ENCODE measurements at places on chromosomes 11 and 22. TPM values are rescaled to one million over a fixed set of nuclear protein-coding genes. Genes with fewer than 3 reads are reported as not detected.

Gene CHEK2
- total RNA-seq = 87.5 TPM

Gene MS4A6A
- total RNA-seq = not detected

Gene GGTLC2
- total RNA-seq = not detected

Gene DNAJB7
- not detected for total RNA-seq

GRCh38 chr11:113551645-113552044, 76.4 kb upstream of the DRD2 start:
- no peak for DNase-seq

- DNase-seq = no peak
Observed at GRCh38 chr11:47147250-47147649, 29.4 kb downstream of the ARFGAP2 start.

GRCh38 chr11:35484435-35484834, 41.0 kb downstream of the PAMR1 start:
- no peak for DNase-seq

DNA sequence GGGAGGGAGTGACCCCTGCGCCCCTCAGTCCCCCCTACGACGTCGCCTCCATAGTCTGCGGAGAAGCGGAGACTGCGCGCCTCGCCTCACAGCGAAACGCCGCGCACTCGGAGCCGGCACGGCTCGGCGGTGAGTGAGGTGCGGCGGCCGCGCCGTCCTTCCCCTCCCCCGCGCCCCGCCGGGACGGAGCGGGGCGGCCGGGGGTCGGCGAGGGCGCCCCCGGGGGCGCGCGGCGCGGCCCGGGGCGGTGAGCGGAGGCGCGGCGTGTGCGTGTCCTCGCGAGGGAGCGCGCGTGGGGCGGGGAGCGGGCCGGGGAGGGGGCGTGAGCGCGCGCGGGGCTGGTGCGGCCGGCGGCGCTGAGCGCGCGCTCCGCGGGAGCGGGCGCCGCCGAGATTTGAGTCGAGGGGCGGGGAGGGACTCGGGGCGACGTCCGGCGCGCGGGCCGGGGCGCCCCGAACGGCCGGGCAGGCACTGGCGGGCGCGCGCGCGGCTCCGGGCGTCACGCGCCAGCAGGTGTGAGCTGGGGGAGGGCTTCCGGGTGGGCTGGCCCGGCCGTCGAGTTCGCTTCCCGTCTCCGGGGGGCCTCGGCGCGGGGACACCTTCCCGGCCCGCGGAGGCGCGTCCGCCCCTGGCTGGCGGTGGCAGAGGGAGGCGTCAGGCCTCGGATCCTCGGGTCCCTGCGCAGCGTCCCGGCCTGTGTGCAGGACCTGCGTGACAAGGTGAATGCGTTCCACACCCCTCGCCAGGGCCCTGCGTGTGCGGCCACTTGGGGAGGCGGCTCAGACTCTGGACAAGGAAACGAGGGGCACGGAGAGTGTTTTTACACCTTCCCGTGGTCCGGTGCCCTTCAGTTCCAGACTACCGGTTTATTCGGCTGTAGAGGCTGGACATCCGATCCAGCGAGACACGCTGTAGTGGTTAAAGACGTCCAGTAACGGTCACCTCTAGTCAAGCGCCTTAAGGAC, 50.4 kb downstream of the FAM83F start:
- peak; percentile 92 for DNase-seq

DNA sequence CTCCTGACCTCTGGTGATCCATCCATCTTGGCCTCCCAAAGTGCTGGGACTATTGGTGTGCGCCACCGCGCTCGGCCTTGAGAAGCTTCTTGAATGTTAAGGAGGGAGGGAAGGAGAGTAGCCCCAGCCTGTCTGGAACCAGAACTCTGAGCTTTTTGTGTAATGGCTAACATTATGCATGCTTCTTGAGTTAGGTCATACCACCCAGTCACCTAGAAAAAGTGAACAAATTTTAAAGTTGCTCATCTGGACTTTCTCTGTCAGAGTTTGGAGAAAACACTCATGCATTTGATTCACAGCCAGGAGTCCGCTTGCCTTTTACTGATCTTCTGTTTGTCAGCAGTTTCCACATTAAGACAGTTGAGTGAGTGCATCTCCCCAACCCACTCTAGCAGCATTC, 82.1 kb downstream of the PPP6R3 start:
- no peak for DNase-seq

DNA sequence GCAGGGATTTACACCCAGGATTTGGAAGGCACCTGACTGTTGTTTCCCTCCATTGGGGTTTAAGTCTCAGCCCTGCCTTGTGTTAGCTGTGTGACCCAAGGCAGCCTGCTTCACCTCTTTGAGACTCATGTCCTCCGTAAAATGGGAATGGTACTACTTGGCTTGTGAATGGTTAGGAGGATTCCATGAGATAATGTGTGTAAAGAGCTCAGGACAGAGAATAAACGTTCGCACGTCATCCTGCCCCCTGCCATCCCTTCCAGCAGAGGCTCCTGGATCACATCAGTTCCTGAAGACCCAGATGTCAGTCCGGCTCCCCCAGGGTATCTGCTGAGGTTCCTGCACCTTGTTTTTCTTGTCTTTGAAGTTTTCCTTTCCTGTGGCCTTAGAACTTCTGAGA, 16.8 kb upstream of the ACCSL start:
- no peak for DNase-seq

- DNase-seq = peak; percentile 77
Observed at GRCh38 chr11:66546966-66547661, 411 bp downstream of the ACTN3 start.

DNA sequence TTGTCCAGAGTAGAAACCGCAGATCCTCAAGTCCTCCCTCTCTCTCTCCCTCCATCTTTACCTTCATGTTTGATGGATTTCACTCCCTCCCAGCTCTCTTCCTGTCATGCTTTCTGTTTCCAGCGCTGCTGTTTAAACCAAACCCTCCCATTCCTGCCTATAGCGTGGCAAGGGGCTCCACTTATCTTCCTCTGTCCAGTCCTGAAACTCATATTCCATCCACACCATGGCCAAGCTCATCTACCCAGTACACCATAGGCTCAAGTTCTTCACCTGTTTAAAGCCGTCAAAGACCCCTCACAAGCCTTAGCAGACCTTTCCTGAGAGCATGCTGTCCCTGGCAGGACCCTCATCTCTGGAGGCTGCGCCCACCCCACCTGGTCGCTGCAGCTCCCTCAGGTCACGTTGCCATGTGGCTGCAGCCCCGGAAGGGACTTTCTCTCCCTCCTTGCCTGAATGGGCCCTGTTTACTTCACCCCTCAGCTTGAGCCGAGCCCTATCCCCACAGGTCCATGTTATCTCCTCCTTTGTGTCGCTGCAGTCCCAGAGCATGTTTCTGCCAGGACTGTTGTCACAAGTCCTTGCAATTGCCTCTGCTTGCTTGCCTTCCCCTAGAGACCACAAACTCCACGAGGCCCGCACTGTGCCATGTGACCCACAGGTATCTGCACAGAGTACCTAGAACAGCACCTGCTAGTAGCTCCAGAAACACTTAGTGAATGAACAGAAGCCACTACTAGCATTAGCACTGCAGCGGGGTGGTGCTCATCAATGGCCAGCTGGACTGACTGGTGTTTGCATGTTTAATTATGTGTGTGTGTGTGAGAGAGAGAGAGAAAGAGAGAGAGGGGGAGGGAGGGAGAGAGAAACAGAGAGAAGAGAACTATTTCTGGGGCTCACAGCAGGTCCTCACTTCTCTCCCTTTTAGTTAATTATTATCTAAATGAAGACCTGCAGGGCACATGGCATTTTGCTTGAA, 149.4 kb upstream of the SNX19 start:
- DNase-seq = no peak

GRCh38 chr11:122852074-122852795, 13.9 kb downstream of the CRTAM start:
- DNase-seq = no peak

All from H7 (cell line).